A549 treated with ZK216348 at 1 μM for 4 hours (cell line): ENCODE measurements at places on chromosomes 4 and X. TPM values are rescaled to one million over a fixed set of nuclear protein-coding genes. Genes with fewer than 3 reads are reported as not detected.

Gene CLDN22
- not detected in 5 replicates for total RNA-seq

Gene GNRHR
- total RNA-seq = not detected in 5 replicates

Gene NWD2
- total RNA-seq = not detected in 5 replicates

Gene USP51
- total RNA-seq = 0.32 to 0.78 TPM (median 0.59 TPM) in 5 replicates

Gene XPNPEP2
- not detected in 5 replicates for total RNA-seq

Gene GABRA4
- not detected in 5 replicates for total RNA-seq

Gene IQSEC2
- total RNA-seq = 34.7 to 42.9 TPM (median 40.6 TPM) in 5 replicates

Gene NSG1
- 3.2 to 6.3 TPM (median 4.5 TPM) in 5 replicates for total RNA-seq

Gene OTC
- not detected in 5 replicates for total RNA-seq

Gene MAGEB17
- not detected in 5 replicates for total RNA-seq
